BJ (cell line): ENCODE measurements at places on chromosomes 12 and 14. TPM values are rescaled to one million over a fixed set of nuclear protein-coding genes. Genes with fewer than 3 reads are reported as not detected.

DNA sequence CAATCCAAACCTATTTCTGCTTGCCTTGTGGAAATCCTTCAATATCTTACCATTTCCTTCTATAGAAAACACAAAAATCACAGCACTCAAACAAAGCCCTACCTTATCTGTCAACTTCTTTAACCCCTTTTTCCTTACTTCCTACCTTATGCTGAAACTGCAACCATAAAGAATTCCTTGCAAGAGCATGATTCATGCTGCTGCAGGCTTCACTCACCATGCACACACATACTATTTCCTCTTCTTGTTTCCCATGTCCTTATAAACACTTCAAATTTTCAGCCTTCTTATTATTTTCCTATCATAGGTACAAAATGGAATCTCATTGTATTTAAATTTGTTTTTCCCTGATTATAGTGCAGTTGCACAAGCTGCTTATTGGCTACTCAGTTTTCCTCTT, 23.3 kb downstream of the LMNTD1 start:
- DNase-seq: no peak

- no peak for DNase-seq
Observed at GRCh38 chr12:32305163-32305562, 94.2 kb upstream of the FGD4 start.

- DNase-seq: no peak
Observed at GRCh38 chr12:115468087-115468510, 784.1 kb upstream of the TBX3 start.

- DNase-seq: no peak
Observed at GRCh38 chr12:101780599-101780998, 41.3 kb upstream of the SYCP3 start.

GRCh38 chr14:56358851-56359614, 220.6 kb upstream of the TMEM260 start:
- DNase-seq: no peak

DNA sequence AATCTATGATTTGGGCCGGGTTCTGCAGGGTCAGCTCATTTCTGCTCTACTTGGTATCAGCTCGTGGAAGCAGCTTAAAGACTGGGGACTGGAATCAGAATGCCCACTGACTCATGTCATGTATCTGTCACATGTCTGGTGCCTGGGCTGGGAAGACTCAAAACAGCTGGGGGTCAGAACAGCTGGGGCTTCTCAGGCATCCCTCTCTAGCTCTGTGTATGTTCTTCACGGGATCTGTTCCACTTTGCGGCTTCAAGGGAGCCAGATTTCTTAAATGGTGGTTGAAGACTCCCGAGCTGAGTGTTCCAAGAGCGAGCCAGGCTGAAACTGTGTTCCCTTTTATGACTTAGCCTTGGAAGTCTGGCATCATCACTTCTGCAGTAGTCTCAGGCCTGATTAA, 11.9 kb downstream of the AEBP2 start:
- DNase-seq: no peak

DNA sequence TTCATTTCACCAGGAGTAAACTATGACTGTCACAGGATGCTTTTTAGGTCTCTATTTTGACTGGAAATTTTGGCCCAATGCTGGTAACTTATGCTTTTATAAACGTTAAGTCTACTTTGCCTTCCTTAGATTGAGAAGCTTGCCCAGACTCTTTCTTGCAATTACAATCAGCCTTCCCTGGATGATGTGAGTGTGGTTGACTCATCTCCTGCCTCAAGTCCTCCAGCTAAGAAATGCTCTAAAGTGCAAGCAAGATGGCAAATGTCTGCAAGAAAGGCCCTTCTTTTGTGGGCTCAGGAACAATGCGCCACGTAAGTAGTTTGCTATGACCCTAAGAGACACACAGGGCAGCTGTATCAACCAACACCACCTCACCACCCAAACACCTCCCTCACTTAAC, 96.9 kb downstream of the SYNE2 start:
- no peak for DNase-seq

ASCL1 gene
- polyA plus RNA-seq: 0.07 TPM in 1 of 2 replicates, not detected in the other

SLCO1A2 gene
- not detected in 2 replicates for polyA plus RNA-seq

SLC10A1 gene
- polyA plus RNA-seq: not detected in 2 replicates

TAS2R46 gene
- polyA plus RNA-seq: 0.09 and 0.11 TPM in 2 replicates

ARG2 gene
- polyA plus RNA-seq: 7.0 and 7.7 TPM in 2 replicates
